ENCODE measurements at places on chromosomes 1 and 21.

GRCh38 chr1:230808281-230808872 is 59.9 kb downstream of the C1orf198 start:
- no peak for DNase-seq

DNA sequence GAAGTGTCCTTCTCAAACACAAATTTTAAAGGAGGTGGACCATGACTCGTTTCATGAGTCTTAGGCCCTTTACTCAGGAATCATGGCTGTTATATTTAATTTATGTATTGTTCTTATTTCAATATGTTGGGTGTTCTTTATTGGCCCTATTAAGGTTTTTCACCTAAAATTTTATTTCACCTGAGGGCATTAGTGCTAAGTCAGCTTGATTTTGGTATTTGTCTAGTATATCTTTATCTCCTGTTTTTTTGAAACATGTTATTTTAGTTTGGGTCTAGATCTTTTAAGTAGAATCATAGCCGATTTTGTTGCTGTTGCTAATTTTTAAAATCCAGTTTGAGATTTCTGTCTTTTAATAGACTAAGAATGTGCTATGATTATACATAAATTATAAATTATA is 430.4 kb downstream of the RPS6KC1 start:
- no peak for DNase-seq

DNA sequence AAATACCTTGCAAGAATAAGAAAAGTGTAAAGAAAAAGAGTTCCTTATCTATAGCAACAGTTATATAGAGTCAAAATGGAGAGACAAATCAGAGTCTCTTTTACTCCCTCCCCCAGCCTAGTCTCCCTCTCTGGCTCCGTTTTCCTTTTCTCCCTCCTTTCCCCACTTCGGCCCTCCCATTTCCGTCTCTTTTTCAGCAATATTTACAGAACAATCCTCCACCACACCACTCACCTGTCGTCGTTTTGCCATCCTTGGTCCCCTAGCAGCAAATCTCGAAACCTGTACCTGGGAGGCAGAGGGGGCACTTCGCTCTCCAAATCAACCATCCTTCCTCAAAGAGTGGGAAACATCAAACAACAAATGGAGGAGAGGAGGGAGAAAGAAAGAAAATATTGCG is 259 bp downstream of the KCNT2 start:
- no peak for DNase-seq

GRCh38 chr1:237281481-237281880 is 239.5 kb downstream of the RYR2 start:
- DNase-seq, result no peak

DNA sequence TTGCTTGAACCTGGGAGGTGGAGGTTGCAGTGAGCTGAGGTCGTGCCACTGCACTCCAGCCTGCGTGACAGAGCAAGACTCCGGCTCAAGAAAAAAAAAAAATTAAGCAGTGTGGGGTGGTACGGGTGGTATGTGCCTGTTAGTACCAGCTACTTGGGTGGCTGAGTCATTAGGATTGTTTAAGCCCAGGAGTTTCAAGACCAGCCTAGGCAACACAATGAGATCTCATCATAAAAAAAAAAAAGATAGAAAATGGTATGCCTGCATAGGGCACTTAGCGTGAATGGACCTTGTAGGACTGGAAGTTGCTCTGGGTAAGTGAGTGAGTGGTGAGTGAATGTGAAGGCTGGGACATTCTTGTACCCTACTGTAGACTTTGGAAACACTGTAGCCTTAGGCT is 37.0 kb downstream of the TBCE start:
- no peak for DNase-seq

DNA sequence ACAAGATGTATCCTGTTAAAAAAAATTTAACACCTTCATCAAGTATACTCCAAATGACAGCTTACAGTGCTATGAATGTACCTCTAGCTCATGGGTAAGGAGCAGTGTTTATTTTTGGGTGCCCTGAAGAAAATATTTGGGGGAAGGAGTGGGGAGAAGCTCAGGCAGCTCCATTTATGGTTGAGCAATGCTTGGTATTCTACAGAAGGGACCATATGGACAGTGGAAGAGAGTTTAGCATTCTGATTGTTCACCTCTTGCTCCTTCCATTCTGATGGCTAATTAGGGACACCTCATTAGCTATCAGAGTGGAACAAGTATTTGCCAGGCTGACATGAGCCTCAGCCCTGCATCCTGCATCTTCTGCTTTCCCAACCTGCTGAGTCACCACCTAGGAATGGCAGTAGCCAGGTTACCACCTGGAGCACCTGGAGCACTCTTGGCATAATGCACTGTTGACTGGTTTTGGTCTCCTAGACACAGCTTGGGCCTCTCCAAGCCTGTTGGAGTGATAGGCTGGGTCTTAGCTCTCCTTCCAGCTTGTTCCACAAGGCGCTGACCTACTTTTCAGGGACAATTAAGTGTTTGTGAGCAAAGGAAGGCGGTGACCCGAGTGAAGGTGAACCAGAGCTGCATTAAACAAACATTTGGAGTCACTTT is 62.0 kb upstream of the MACF1 start:
- no peak for DNase-seq

Data from stimulated activated CD4-positive, alpha-beta T cell treated with anti-CD3 and anti-CD28 coated beads, Interleukin-15, amount 100 ng/mL, for 1 hour (primary cell).